Neural crest cell (in vitro differentiated cells): ENCODE measurements at places on chromosomes 7 and 10.

DNA sequence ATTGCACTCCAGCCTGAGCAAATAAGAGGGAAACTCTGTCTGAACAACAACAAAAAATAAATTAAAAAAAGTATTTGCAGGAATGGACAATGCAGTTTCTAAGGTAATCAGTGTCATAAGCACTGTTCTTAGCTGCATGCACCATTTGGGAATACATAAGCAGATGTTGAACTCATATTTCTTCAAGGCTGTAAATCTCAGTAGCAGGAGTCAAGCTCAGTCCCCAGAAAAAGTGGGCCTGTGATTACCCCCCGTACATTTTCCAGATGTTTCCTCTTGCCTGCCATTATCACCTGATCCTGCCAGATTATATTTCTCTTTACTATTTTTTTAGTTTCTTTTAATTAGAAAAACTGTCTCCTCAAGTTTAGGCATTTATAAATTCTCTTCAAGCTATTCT lies 667.6 kb upstream of the ANKRD30A start:
- H3K27ac ChIP-seq: no peak overlapping the region
- no peaks in the 10 kb centered on the region for H3K27me3 ChIP-seq
- H3K4me1 ChIP-seq: no peaks in the 10 kb centered on the region
- H3K4me3 ChIP-seq: no peak overlapping the region

GRCh38 chr10:112282086-112282485 lies 1.1 kb upstream of the TECTB start:
- no peak overlapping the region for H3K27ac ChIP-seq
- no peak for DNase-seq
- no peaks in the 10 kb centered on the region for H3K36me3 ChIP-seq
- H3K4me1 ChIP-seq: peaks cover 21% of the 10 kb centered on the region
- H3K4me3 ChIP-seq: no peak overlapping the region

GRCh38 chr10:127524229-127524628 lies 24.9 kb upstream of the NPS start:
- no peak overlapping the region for H3K4me3 ChIP-seq
- H3K27me3 ChIP-seq: peaks cover 9% of the 10 kb centered on the region
- H3K4me1 ChIP-seq: peaks cover 27% of the 10 kb centered on the region
- no peak for DNase-seq
- no peak overlapping the region for H3K27ac ChIP-seq
- H3K36me3 ChIP-seq: no peaks in the 10 kb centered on the region

DNA sequence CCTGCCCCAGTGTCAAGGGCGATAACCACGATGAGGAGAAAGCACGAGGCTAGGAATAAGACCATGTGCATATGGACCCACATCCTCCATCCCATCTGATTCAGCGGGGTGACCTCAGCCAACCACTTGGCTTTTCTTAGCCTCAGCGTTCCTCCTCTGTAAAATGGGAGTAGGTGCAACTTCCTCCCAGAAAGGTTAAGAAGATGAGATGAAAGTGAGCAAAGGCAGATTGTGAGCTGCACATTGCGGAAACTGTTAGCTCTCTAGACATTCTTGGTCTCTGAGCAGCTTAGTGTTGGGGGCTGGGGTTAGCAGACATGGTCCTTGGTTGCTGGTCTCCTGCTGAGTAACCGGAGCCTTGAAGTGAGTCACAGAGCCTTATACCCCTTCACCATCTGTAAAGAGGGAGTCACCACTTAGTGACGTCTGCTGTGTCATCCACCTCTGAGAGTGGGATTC lies 497.3 kb upstream of the GALNT17 start:
- no peak overlapping the region for H3K27ac ChIP-seq
- H3K4me1 ChIP-seq: peaks cover 37% of the 10 kb centered on the region
- peaks cover 6% of the 10 kb centered on the region for H3K36me3 ChIP-seq
- H3K4me3 ChIP-seq: no peak overlapping the region

- H3K27me3 ChIP-seq: no peaks in the 10 kb centered on the region
- no peak for DNase-seq
- H3K4me3 ChIP-seq: no peak overlapping the region
- H3K27ac ChIP-seq: no peak overlapping the region
Observed at GRCh38 chr7:64685741-64686140, 19.8 kb downstream of the ZNF107 start.

- no peak overlapping the region for H3K4me3 ChIP-seq
- H3K36me3 ChIP-seq: peaks cover 2% of the 10 kb centered on the region
- no peak for DNase-seq
- H3K4me1 ChIP-seq: peaks cover 3% of the 10 kb centered on the region
- H3K27me3 ChIP-seq: no peaks in the 10 kb centered on the region
Observed at GRCh38 chr7:141043616-141044015, 28.9 kb upstream of the MRPS33 start.

GRCh38 chr10:73591935-73592699 lies 975 bp upstream of the USP54 start:
- H3K27me3 ChIP-seq: no peaks in the 10 kb centered on the region
- peak overlapping the region; percentile 98 for H3K27ac ChIP-seq
- peak overlapping the region; percentile 48 for H3K4me3 ChIP-seq
- peak; percentile 21 for DNase-seq

- no peak for DNase-seq
- H3K27me3 ChIP-seq: no peaks in the 10 kb centered on the region
- H3K27ac ChIP-seq: no peak overlapping the region
- no peaks in the 10 kb centered on the region for H3K36me3 ChIP-seq
Observed at GRCh38 chr7:110944966-110945644, 145.8 kb upstream of the LRRN3 start.

- no peaks in the 10 kb centered on the region for H3K36me3 ChIP-seq
- no peak for DNase-seq
- no peak overlapping the region for H3K27ac ChIP-seq
Observed at GRCh38 chr7:69963393-69963792, 365.1 kb downstream of the AUTS2 start.

GRCh38 chr7:36670585-36671431 lies 53.5 kb downstream of the AOAH start:
- peak; percentile 65 for DNase-seq
- H3K27me3 ChIP-seq: no peaks in the 10 kb centered on the region
- no peaks in the 10 kb centered on the region for H3K36me3 ChIP-seq
- H3K4me1 ChIP-seq: no peaks in the 10 kb centered on the region

DNA sequence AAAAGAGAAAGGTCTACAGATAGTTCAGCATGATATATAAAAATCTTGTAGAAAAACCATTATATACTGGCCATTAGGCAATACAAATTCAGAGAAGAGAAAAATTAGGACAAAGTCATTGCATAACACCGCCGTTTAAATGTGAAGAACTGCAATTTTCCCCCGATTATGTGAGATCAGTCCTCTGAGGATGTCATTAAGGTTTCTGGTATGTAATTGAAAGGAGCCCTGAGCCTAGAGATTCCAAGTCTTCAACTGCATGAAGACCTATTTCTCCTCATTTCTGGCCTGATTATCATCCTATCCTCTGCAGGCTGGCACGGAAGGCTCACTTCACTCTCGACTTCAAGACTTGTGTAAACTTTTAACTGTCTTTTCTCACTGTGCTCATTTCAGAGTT lies 395.3 kb downstream of the GALNT17 start:
- no peaks in the 10 kb centered on the region for H3K27me3 ChIP-seq
- peaks cover 2% of the 10 kb centered on the region for H3K36me3 ChIP-seq
- H3K27ac ChIP-seq: no peak overlapping the region
- no peaks in the 10 kb centered on the region for H3K4me1 ChIP-seq
- no peak for DNase-seq

- DNase-seq: no peak
- no peaks in the 10 kb centered on the region for H3K4me1 ChIP-seq
- peaks cover under 1% of the 10 kb centered on the region for H3K27me3 ChIP-seq
- H3K4me3 ChIP-seq: no peak overlapping the region
- no peaks in the 10 kb centered on the region for H3K36me3 ChIP-seq
- no peak overlapping the region for H3K27ac ChIP-seq
Observed at GRCh38 chr7:90233569-90233968, 11.4 kb upstream of the CFAP69 start.

- H3K36me3 ChIP-seq: peaks cover 4% of the 10 kb centered on the region
- H3K27ac ChIP-seq: no peak overlapping the region
- no peaks in the 10 kb centered on the region for H3K4me1 ChIP-seq
- no peak for DNase-seq
Observed at GRCh38 chr7:35900651-35901050, 99.8 kb downstream of the SEPTIN7 start.

DNA sequence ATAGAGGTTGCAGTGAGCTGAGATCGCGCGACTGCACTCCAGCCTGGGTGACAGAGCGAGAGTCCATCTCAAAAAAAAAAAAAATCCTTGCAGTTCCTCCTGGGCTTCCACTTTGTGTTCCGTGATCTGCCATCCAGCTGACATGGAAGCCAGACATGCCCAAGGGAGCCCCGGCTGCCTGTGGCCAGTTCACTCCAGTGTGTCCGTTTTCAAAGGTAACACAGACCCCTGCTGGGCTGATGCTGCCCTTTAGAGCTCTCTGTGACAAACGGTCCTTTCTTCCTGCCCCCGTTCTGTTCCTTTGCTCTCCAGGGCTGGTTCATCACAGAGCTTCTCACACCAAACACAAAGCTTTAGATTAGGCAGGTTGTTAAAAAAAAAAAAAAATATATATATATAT lies 130.8 kb downstream of the CUL2 start:
- DNase-seq: peak; percentile 25
- peaks cover 5% of the 10 kb centered on the region for H3K4me1 ChIP-seq

DNA sequence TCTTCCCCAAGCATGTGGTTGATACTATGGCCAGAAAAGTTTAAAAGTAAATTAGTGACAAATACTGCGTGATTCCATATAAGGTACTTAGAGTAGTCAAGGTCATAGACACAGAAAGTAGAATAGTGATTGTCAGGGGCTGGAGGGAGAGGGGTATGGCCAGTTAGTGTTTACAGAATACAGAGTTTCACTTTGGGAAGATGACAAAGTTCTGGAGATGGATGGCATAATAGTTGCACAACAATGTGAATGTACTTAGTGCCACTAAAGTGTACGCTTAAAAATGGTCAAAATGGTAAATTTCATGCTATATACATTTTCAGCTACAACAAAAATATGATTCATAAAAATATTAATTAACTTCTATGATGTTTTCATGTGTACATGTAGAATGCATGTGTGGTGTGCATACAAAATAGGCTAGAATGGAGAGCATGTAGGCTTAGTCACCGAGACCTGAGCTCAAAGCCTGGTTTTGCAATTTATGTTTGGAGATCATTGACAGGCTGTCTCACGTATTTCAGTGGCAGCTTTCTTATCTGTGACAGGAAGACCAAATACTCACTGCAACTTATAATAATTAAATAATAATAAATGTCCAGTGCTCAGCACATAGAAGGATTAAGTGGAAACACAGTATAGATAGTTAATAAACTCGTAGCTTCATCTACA lies 625.6 kb downstream of the SUGCT start:
- DNase-seq: no peak
- H3K4me1 ChIP-seq: no peaks in the 10 kb centered on the region
- no peaks in the 10 kb centered on the region for H3K27me3 ChIP-seq
- no peak overlapping the region for H3K27ac ChIP-seq
- H3K4me3 ChIP-seq: no peak overlapping the region

GRCh38 chr7:102914585-102914984 lies 1.8 kb downstream of the LRRC17 start:
- peak; percentile 3 for DNase-seq
- H3K27ac ChIP-seq: no peak overlapping the region
- peak overlapping the region; percentile 90 for H3K4me3 ChIP-seq

- no peak within 1 kb of the TSS for H3K27ac ChIP-seq
- no peak within 1 kb of the TSS for H3K4me3 ChIP-seq
- DNase-seq: no peak
- H3K36me3 ChIP-seq: no peaks in the 10 kb centered on the region
- H3K27me3 ChIP-seq: no peaks in the 10 kb centered on the region
- H3K4me1 ChIP-seq: no peaks in the 10 kb centered on the region
Observed at GRCh38 chr10:113663908-113664307, at the start of gene NRAP. NRAP (minus strand) TSS chr10:113664041; CDS start chr10:113663882, 159 bp downstream.

DNA sequence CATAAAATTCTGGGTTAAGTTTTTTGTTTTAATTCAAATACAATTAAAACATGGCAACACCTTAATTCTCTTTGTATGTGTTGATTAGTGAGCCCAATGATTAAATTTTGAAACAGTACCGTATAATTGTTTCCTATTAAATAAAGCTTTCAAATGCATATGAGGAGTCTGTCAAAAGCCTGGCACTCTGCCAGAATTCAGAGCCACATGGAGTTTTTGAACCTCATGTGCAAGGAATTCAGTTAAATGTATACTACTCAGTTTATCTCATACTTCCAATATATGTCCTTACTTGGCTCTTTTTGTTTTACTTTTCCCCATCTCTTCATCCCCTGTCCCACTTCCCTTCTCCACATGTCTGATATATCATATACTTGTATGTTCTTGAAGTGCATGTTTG lies 165.6 kb upstream of the FAM3C start:
- H3K27me3 ChIP-seq: no peaks in the 10 kb centered on the region
- no peak for DNase-seq
- no peak overlapping the region for H3K27ac ChIP-seq
- no peak overlapping the region for H3K4me3 ChIP-seq

GRCh38 chr7:391961-392524 lies 102.1 kb downstream of the FOXL3 start:
- H3K4me1 ChIP-seq: no peaks in the 10 kb centered on the region
- no peaks in the 10 kb centered on the region for H3K27me3 ChIP-seq
- no peak for DNase-seq

DNA sequence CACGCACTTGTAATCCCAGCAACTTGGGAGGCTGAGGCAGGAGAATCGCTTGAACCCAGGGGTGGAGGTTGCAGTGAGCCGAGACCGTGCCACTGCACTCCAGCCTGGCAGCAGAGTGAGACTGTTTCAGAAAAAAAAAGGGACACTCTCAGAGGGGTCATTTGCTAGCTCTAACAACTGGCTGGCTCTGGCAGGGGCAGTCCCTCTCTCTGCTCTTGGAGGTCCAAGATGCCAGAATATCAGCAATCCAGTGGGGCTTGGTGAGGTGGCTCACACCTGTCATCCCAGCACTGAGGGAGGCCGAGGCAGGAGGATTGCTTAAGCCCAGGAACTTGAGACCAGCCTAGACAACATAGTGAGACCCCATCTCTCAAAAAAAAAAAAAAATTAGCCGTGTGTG lies 2.5 kb upstream of the PILRA start:
- H3K4me3 ChIP-seq: peak overlapping the region; percentile 49
- H3K27ac ChIP-seq: no peak overlapping the region
- H3K4me1 ChIP-seq: peaks cover 11% of the 10 kb centered on the region
- H3K27me3 ChIP-seq: peaks cover 2% of the 10 kb centered on the region
- DNase-seq: no peak
- peaks cover 2% of the 10 kb centered on the region for H3K36me3 ChIP-seq

- no peak for DNase-seq
- H3K27ac ChIP-seq: no peak overlapping the region
- H3K36me3 ChIP-seq: no peaks in the 10 kb centered on the region
Observed at GRCh38 chr7:37671876-37672275, 11.7 kb upstream of the GPR141 start.
